ENCODE measurements at places on chromosomes 2 and 18.
A peak's percentile ranks its signal among the peaks of the same experiment; 100 is the strongest.

DNA sequence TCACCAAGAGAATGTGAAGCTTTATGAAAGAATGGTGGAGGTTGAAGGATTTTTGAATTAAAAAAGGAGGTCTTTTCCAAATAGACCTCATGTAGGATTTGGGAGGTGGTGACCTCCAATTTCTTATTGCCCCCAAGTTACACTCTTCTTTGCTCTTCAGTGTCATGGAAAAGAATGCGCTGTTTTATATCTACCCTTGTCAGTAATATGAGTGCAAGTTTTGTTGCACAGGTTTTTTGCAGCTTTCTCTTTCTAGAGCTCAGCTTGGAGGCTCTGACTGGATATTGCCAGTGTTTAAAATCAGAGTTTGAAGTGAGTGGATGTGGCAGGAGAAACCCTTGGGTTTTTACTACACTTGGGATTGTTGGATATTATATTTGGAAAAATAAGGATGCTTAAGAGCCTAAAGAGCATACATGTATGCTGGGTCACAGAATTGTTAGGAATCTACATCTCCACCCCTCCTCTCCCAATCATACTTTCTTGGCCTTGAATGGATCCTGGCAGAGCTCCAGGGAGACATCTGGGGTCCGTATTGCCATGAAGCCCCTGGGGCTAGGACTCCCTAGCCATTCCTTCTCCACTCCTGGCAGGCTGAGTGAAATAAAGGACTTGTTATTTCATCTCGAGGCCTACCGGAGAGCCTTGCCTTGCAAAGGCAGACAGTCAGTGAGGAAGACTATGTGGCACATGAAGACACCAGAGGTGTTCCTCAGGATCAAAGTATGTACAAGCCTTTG is 43.8 kb downstream of the APOB start:
- no peak for DNase-seq

DNA sequence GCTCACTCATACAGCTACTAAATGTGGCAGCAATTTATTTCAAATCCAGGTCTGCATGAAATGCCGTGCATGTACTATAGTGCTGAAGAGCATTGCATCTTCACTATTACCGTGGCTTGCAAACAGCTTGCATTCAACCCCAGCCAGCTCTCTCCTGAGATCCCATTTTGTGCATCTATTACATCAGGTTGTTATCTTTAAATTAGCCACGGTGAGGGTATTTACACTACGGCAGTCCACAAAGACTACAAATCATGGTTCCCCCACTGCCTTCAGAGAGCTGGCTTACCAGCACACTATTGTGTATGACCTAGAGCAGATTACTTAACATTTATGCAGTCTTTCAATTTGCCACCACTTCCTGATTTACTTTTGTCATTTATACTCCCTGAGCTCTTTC is 621.3 kb upstream of the LRATD1 start:
- DNase-seq = no peak

DNA sequence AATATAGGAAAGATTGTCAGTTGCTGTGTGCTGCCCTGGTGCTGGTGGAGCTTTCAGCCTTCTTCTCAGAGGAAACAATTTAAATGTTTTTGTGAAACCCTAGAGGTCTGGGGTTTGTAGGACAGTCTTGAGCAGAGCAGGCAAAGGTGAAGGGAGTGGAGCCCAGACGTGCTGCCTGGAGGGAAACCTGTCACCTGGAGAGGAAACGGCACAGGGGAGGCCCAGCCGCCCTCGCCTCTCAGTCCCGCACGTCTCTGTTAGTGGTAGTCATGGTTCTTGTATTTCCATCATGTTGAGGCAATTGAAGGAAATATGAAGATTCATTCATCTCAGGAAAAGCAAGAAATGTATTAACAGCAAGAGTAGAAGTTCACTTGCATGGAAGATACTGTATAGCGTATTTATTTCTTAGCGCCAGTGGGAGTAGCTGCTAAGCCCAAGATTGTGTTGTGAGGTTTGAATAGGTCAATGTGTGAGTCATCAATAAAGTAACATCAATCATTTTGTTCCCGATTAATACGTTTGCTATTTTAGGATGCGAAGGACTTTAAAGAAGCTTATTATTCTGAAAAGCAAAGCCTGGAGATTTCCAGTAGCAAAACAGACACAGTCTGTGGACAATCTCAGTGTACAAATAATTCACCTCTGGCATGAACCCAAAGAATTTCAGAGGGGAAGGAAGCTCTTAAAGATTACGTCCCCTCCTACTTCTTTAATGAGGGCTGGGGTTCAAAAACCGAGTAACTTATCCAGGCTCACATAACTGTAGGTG is 70.4 kb downstream of the LRRFIP1 start:
- DNase-seq = no peak

DNA sequence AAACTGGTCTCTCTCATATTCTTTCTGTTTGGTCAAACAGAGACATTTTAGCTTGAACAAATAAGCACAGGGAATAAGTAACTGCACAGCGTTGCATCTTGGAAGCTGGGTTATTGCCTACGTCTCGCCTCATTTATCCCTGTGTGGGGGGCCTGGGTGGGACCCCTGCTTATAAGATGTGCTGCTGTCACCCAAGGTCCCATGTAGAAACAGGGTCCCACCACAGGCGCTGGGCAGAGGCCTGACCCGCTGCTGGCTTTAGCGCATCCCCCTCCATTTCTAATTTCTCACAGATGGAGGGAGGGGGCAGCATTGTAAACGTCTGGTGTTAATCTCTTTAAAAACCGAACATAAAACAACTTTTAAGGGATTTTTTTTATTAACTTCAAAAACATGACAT is 207.8 kb downstream of the HDAC4 start:
- no peak for DNase-seq

DNA sequence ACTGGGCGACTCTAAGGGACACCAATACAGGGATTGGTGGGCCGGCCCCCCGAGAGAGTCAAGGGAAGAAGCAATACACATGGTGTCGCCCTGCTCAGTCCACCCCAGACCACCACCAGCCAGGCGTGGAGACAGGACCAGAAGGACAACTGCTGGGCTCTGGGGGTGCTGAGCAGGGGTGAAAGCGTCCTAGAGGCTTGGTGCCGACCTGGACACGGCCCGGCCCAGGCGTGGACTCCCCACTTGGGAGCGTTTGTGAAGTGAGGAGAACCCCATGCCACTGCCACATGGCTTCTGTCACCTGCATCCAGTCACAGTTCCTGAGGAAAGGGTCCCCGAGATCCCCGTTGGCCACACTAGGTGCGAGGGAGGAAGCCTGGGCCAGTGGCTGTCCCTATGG is 35.4 kb upstream of the ITM2C start:
- no peak for DNase-seq

DNA sequence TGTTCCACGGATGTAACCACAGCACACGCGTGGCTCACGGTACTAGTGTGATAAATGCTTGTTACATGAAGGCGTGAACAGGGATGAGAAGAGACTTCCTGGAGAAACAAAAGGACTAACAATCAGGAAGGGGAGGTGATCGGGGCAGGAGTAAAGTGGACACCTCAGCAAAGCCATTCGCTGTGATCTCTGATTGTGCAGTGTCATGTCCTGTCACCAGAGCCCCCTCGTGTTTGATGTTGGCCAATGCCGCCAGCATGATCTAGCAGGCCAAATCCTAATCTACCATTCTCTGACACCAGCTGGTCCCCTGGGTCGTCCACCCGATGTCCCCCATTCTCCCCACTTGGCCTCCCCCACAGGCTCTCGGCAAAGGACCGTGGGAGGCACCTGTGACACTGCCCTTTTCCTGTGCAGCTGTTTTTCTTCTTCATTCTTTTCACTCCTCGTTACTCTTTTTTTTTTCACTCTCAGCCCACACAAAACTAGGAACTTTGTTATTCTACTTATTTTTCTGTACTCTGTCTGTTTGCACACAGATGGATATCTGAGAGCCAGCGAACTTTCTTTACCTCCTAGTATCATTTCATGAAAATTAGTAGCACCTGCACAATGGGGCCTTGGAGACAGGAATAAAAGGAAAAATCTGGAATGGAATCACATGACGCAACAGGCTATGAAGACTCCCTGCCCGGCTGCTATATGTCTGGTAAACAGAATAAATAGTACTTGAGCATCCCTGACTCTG is 146.8 kb downstream of the TGIF1 start:
- no peak for DNase-seq

DNA sequence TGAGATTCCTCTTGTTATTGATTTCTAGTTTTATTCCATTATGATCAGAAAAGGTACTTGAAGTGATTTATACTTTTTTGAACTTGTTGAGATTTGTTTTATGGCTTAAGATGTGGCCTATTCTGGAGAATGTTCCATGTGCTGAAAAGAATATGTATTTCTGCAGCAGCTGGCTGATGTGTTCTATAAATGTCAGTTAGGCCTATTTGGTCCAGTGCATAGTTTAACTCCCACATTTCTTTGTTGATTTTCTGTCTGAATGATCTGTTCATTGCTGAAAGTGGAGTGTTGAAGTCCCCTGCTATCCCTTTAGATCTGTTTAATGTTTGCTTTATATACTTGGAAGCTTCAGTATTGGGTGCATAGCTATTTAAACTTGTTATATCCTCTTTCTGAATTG is 7.1 kb upstream of the OR6B2 start:
- DNase-seq = no peak

- DNase-seq = no peak
These were observed 274.0 kb upstream of the SPRED2 start for GRCh38 chr2:65706411-65706810.

GRCh38 chr2:234422981-234423431 is 73.9 kb downstream of the ARL4C start:
- DNase-seq = no peak

GRCh38 chr18:64528646-64529045 is 379.8 kb upstream of the LINC00305 start:
- DNase-seq = no peak

GRCh38 chr18:2070631-2071030 is 500.7 kb downstream of the METTL4 start:
- DNase-seq = no peak

- no peak for DNase-seq
These were observed 99.6 kb upstream of the MGAT5 start for GRCh38 chr2:134154246-134154645.

DNA sequence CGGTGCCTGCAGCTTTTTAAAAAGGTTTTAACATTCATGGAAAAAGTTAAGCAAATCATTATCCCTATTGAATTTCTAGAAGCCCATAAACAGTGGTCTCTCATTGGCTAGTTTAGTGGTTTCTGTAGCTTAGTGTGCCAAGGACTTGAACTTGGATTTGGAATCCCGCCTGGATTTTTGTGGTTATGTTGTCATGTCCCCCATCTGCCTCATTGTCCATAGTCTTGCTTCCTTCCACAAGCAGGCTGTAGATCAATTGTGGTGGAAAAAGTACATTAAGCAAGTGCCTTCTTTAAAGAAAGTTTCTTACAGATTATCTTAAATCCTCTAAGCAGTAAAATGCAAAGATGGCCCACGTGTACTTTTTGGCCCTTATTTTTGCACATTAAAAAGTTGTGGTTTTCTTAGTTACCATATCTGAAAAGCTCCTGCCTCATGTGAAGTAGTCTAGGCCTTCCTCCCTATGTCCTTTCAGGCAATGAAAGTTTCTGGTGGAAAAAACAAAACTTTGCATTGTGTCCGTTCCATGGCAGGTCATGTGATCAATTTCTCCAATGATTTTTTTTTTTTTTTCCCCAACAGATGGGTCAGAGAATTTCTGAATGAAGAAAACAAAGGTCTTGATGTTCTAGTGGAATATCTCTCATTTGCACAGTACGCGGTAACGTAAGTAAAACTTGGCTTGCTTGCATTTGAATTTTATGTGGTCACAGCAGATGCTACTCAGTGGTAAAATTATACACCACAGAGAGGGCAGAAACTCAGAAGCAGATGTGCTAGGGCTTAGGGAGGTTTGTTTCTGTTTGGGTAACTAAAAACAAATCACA is 158.9 kb downstream of the PRPF40A start:
- DNase-seq = peak; percentile 70

- DNase-seq = no peak
These were observed 85.9 kb downstream of the MTCL1 start for GRCh38 chr18:8791171-8791651.

- DNase-seq = no peak
These were observed 19.6 kb upstream of the FIGN start for GRCh38 chr2:163755366-163755765.

- no peak for DNase-seq
These were observed 104.7 kb downstream of the LRATD1 start for GRCh38 chr2:14737201-14737600.

DNA sequence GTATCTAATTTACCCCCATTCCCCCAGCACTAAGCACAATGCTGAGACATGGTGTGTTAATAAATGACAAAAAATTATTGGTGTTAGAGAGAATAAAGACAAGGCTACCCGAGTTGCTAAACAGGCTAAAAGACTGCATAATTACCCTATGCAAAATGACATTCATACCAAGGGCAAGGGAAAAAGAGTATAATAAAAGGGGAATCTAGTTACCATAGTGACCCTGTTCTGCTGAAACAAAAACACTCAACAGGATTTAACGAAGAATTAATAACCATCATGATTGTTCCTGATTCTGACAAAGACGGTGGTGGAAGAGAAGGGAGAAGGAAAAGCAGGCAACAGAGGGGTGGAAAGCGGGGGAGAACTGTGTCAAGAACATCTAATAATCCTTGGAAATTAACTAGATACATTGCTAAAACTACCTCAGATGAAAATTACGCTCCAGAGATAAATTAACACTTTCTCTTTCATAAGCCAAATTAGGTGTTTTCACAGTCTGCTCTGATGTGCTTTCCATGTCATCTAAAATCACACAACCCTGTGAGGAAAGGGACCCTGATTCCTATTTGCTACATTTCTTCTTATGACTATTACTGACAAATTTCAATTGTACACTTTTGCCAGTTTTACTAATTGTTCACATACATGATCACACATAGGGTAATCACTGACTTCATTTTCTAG is 25.5 kb downstream of the TTR start:
- DNase-seq = no peak

- DNase-seq = peak; percentile 64
These were observed 56.1 kb downstream of the RHBDD1 start for GRCh38 chr2:226891780-226892590.

DNA sequence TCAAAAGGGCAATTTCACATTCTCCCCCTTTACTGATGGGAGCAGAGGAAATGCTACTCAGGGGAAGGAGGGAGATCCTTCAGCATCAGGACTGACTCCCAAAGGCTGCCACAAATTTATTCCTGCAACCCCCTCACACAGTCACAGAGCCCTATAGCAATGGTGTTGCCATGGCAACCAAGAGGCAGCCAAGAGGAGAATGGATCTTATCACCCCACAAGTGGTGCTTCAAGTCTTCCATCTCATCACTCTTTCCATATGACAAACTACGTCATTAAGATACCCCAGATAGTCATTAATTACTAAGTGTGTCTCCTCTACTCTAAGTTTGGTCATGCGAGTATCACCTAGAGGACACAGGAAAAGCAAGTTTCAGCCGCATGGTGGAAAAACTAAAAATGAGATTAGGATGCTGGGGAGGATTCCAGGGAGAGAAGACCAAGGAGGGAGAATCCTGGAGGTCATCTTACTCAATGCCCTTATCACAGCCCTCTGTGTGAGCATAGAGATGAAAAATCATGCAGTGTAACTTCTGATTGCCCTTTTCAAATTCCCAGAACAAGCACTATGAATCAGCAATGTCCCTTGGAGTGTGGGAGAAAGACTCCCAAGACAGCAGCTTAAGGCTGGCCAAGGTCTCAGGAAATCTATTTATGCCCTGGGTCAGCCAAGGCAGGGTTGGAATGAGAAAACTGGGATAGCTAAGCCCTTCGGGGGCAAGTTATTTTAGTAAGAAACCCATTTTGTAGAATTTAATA is 885.7 kb upstream of the KLHL29 start:
- no peak for DNase-seq

- no peak for DNase-seq
These were observed 305.4 kb upstream of the RND3 start for GRCh38 chr2:150792780-150793300.

All from GM04503 (cell line).